Fibroblast of skin of left quadriceps (primary cell): ENCODE measurements at places on chromosomes 5 and 9.

DNA sequence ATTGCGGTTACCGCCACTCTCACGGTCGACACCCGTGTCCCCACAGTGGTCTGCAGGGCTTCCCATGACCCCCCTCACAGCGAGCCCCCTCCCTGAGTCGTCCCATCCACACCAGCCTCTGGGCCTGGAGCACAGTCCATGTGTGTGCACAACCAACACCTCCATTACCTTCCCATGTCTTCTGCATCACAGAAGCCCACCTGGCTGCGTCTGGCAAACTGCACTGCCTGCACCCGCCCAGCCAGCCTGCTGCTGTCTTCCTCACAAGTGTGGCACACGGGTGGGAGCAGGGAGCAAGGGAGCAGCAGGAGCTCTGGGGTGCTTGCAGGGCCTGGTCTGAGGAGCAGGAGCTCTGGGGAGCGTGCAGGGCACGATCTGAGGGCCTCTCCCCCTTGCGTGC, 415.3 kb upstream of the IRX4 start:
- DNase-seq: no peak

DNA sequence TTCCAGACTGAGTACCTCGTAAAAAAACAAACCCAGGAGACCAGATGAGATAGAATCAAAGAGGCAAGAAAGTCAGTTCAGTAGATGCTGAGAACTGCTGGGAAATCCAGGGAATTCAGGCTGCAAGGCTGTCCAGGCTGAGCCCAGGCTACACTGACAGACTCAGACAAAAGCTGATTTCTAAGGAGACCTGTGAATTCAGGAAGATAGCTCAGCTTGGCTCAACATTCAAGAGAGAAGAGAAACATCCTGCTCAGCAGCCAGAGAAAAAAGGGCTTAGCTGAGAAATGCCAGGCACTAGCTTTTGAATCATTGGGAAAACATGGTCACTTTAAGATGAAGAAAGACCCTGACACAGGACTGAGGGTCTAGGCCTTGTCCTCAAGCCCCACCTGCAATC, 118.2 kb upstream of the SLC44A1 start:
- no peak for DNase-seq

DNA sequence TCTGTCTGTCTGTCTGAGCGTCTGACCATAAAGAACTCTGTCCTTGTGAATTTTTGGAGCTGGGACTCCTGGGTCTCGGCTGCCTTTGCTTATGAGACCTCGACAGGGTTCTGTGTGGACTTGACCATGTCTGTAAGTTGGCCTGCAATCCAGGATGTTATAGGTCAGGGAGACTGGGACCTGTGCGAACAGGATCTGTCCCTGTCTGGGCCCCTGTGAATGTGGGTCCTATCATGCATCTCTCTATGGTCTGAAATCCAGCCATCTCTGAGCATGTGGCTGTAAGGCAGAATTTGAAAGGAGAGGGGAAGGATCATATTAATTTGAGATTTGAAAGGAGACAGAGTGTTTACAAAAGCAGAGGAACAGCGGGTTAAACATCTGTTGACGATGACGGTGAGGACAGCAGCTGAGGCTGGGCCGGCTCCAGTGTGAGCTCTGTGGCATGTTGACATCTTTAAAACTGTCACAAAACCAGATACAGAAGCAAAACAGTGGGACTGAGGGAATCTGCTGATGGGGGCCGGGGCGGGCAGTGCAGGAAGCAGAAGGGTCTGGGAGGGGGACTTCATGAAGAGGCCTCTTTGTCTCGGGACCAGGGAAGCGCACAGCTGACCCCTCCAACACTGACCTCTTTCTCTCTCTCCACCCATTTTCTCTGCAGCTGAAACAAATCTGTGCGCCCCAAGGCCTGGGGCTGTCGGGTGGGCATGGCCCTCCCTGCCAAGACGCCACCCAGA, 19.1 kb upstream of the MVB12B start:
- DNase-seq: no peak

DNA sequence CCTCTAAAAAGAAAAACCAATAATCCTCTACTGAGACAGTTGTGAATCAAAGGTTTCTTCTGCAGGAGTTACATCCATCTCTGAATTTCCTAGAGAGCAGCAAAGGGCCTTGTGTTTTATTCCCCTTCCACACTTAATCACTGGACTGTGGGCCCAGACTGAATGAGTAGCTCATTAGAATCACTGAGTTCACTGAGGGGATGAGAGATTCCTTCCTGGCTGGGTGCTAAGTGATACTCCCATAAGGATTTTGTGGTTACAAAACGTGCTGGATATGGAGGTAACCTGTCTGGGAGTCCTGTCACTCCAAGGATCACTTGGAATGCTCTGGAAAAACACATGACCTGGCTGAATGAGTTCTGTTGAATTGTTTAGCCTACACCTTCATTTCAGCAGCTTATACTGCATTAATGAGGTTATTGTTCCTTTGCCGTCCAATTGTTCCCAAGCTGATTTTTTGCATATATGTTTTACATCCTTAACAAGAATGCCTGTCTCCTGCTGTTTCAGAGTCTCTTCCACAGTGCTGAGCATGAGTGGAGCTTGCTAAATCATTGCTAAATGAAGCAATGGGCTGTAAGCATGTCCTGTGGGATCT, 82.9 kb downstream of the MEF2C start:
- DNase-seq: no peak

DNA sequence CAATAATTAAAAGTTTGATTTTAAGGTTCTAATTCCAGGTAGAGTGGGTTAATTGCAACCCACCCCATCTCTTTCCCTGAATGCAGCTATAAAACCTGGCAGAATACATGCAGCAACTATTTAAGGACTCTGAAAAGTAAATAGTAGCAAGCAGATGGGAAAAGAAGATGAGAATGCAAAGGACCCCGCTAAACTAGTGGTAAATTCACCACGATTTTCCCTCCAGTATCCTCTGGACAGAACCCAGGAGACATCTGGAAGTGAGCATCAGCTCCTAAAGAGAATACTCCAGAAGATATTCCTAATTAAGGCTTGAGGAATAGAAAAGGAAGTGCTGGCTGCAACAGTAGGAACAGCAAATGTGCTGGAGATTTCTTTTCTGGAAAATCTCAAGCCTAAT, 170.9 kb downstream of the FRMD3 start:
- DNase-seq: no peak

DNA sequence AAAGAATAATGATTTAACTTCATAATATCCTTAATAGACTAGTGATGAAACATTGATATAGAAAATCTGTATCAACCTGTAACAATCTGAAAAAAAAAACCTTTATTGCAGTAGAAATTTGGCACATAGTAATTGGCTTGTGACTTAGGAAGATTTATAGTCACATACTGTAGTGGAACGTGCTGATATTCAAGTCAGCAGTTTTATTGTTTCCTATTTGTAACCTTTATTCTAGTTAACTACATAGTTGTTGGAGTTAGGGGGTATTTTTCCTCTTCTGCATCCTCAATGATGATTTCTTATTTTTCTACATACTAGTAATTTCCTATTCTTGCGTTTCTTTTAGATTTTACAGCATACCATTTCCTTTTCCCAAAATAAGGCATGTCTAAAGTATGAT, 14.5 kb upstream of the LRRC70 start:
- DNase-seq: no peak

- no peak for DNase-seq
These were observed 63.8 kb upstream of the RNF130 start for GRCh38 chr5:180135128-180135955.

DNA sequence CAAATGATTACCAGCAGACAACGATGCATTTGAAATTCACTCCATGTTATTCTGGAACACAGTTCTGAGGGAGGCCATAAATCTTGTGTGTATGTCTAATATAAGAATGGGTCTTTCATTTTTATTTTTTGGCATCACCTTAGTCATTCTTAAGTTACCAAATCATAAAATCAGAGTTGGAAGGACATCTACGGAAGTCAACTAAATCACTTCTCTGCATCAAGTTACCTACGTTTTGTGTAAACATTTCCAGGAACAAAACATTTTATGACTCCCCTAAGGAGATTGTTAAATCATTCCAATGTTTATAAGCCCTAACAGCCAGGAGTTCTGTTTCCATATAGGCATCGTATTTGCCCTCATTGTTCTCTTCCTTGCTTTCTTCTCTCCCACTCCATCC, 378.2 kb downstream of the FAM170A start:
- no peak for DNase-seq
